ENCODE measurements at places on chromosomes 16 and 17. TPM values are rescaled to one million over a fixed set of nuclear protein-coding genes. Genes with fewer than 3 reads are reported as not detected.

NFATC2IP gene
- 18.3 TPM for total RNA-seq

GNGT2 gene
- not detected for total RNA-seq

G6PC3 gene
- total RNA-seq: 9.4 TPM

RAB40C gene
- total RNA-seq: 14.8 TPM

TM4SF5 gene
- not detected for total RNA-seq

EVPLL gene
- 0.49 TPM for total RNA-seq

TMC6 gene
- 14.2 TPM for total RNA-seq

LIMD2 gene
- total RNA-seq: 9.5 TPM

CLDN7 gene
- 5.4 TPM for total RNA-seq

KCNG4 gene
- total RNA-seq: not detected

ACSF2 gene
- 67.6 TPM for total RNA-seq

TBC1D3I gene
- total RNA-seq: not detected

KRT9 gene
- total RNA-seq: 0.79 TPM

FBXL19 gene
- total RNA-seq: 9.8 TPM

All from skin of body (tissue), 3 donors.